ENCODE measurements at places on chromosomes 6 and 20. TPM values are rescaled to one million over a fixed set of nuclear protein-coding genes. Genes with fewer than 3 reads are reported as not detected.

SAPCD1 gene
- polyA plus RNA-seq = not detected

SLC44A4 gene
- not detected for polyA plus RNA-seq

HTR1B gene
- not detected for polyA plus RNA-seq

MARCKS gene
- not detected for polyA plus RNA-seq

TNFRSF6B gene
- polyA plus RNA-seq = 0.22 TPM

SAMD10 gene
- 7.4 TPM for polyA plus RNA-seq

- H3K27ac ChIP-seq = peak overlapping the region; percentile 91
- H3K4me3 ChIP-seq = peak overlapping the region; percentile 98
- no peaks in the 10 kb centered on the region for H3K27me3 ChIP-seq
- H3K4me1 ChIP-seq = peaks cover 62% of the 10 kb centered on the region
- no peaks in the 10 kb centered on the region for H3K36me3 ChIP-seq
Measured at GRCh38 chr20:25249198-25249931, 1.5 kb downstream of the PYGB start.

DNA sequence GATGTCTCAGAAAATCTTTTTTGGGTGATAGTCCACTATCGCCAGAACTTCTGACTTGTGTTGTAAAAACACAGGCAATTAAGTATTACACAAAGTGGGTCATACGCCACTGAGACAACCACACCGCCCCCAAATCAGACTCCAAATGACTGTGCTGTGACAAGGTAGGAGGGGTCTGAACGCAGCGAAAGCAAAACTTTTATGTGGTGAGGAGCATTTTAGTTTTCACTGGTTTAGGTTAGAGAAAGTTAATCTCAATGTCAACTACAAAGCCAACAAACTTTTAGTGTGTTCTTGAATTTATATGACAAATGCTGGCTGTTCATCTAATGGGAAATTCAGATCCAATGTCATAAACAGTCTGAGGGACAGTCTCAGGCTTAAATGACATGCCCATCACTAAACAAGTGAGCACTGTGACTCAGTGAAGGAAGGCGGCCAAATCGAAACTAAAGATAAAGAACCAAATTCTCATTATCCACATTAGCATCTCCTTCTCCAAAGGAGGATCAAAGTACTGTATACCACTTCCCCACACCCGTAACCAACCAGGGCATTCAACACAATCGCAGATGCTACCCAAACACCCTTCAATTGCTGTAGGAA is 186.7 kb downstream of the GJA10 start:
- H3K36me3 ChIP-seq = peaks cover 16% of the 10 kb centered on the region
- H3K27ac ChIP-seq = peak overlapping the region; percentile 97
- H3K27me3 ChIP-seq = no peaks in the 10 kb centered on the region
- H3K4me3 ChIP-seq = peak overlapping the region; percentile 95
- peak; percentile 74 for DNase-seq

DNA sequence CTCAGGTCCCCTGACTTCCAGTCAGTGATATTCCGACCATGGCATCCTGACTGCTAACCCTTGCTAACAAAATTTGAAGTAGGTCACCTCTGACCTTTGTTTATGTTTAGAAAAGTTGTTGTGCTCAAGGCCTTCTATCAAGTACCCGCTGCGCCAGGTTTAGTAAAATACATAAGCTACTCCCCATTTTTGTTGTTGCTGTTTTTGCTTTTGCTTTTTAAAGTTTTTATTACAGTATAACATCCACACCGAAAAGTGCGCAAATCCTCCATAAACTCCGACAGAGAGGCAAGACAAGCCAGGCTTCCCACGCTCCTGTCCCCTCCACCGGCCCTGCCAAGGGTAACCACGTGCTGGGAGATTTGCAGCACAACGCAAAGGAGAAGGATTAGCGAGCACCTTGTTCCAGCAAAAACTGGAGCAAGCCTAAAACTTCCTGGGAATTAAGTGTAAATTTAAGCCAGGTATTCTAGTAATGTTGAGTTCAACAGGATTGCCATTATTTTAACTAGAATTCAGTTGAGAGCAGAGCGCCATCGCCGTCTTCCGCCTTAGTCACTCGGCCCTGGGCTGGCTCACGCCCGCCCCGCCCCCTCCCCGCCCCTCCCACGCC is 17.8 kb upstream of the HMGN4 start:
- H3K36me3 ChIP-seq = no peaks in the 10 kb centered on the region
- H3K4me3 ChIP-seq = peak overlapping the region; percentile 76
- H3K27ac ChIP-seq = peak overlapping the region; percentile 98
- no peak for DNase-seq
- no peaks in the 10 kb centered on the region for H3K27me3 ChIP-seq

GRCh38 chr20:39468703-39469102 is 506.6 kb downstream of the DHX35 start:
- DNase-seq = no peak
- H3K27me3 ChIP-seq = peaks cover 2% of the 10 kb centered on the region
- H3K27ac ChIP-seq = no peak overlapping the region
- no peaks in the 10 kb centered on the region for H3K4me1 ChIP-seq
- H3K4me3 ChIP-seq = no peak overlapping the region

DNA sequence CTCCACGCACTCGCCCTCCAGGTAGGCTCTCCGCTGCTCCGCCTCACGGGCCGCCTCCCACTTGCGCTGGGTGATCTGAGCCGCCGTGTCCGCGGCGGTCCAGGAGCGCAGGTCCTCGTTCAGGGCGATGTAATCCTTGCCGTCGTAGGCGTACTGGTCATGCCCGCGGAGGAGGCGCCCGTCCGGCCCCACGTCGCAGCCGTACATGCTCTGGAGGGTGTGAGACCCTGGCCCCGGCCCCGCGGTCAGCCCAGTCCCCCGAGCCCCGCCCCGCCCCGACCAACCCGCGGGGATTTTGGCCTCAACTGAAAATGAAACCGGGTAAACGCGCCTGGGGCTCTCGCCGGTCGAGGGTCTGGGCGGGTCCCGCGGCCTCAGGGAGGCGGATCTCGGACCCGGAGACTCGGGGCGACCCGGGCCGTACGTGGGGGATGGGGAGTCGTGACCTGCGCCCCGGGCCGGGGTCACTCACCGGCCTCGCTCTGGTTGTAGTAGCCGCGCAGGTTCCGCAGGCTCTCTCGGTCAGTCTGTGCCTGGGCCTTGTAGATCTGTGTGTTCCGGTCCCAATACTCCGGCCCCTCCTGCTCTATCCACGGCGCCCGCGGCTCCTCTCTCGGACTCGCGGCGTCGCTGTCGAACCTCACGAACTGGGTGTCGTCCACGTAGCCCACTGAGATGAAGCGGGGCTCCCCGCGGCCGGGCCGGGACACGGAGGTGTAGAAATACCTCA is 598 bp downstream of the HLA-B start:
- H3K4me1 ChIP-seq = peaks cover 72% of the 10 kb centered on the region
- H3K27me3 ChIP-seq = peaks cover 3% of the 10 kb centered on the region
- DNase-seq = peak; percentile 30
- H3K4me3 ChIP-seq = peak overlapping the region; percentile 98
